HT-29 (cell line): ENCODE measurements at places on chromosomes 3 and 15. TPM values are rescaled to one million over a fixed set of nuclear protein-coding genes. Genes with fewer than 3 reads are reported as not detected.

- DNase-seq = no peak
Observed at GRCh38 chr3:132880986-132881385, 157.2 kb upstream of the TMEM108 start.

DNA sequence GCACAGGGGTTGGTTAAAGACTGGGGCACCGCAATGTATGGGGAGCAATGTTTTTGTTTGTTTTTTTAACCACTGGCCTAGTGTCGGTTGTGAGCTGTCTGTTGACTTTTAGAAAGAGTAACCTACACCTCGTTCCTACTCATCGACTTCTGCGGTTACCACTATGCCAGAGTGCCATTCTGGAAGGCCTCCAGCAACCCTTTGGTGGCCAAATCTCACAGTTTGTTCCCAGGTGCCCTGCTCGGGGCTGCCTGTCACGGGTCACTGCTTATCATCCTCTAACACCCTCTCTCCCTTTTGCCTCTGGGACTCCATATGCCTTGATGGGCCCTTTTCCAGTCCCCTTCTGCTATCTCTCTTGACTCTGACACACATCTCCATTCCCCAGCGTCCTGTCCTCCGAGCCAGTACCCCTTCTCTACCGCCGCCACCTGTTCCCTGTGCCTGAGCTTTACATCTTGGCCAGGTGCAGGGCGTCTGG is 290.4 kb upstream of the C2CD4B start:
- DNase-seq = no peak

DNA sequence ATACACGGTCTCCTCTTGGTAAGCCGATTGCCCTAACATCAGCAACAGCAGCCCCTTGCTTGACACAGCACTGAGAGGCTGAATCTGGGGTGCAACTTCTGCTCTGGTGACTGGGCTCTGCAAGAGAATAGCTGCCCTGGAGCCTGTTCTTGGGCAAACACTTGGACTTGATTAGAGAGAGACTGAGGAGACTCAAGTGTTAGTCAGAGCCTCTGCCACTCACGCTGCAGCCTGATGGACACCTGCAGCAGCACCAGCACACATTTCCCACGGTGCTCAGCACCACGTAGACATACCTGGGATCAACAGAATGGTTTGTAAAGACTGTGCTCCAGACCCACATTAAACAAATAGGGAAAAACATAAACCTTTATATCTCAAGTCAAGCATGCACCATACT is 35.8 kb upstream of the UMPS start:
- DNase-seq = no peak

DNA sequence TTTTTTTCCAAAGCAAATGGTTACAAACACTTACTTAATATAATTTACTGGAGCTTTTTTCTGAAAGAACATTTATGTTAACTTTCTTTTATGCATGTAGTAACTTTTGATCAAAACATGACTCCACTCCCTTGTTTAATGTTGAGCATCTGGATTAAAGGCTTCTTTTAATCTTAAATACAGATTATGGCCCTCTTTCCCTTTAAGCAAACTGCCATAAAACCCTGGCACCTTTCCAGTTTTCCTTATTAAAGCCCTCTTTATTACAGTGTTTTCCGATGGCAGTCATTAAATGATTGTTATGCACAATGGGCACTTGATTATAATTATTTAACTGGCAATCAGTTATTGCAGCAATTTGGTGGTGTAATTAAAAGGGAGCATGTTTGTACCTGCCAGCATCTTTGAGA is 167.0 kb downstream of the VGLL4 start:
- peak; percentile 57 for DNase-seq

DNA sequence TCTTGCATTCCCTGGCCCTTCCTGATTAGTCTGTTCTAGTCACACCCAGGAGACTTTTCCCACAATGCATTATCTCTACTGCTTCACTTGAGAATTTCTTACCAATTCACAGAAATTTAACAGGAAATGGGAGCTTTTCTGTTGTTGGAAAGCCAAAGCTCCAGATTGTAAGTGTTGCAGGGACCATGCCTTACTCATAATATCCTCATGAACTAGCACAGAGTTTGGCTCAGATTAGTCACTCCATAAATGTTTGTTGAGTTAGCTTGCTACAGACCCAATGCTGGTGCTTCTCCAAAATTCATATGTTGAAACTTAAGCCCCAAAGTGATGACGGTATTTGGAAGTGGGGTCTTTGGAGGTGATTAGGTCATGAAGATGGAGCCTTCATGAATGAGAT is 232.6 kb downstream of the GAP43 start:
- no peak for DNase-seq

- peak; percentile 23 for DNase-seq
Observed at GRCh38 chr15:62889734-62890505, 152.6 kb upstream of the TPM1 start.

DNA sequence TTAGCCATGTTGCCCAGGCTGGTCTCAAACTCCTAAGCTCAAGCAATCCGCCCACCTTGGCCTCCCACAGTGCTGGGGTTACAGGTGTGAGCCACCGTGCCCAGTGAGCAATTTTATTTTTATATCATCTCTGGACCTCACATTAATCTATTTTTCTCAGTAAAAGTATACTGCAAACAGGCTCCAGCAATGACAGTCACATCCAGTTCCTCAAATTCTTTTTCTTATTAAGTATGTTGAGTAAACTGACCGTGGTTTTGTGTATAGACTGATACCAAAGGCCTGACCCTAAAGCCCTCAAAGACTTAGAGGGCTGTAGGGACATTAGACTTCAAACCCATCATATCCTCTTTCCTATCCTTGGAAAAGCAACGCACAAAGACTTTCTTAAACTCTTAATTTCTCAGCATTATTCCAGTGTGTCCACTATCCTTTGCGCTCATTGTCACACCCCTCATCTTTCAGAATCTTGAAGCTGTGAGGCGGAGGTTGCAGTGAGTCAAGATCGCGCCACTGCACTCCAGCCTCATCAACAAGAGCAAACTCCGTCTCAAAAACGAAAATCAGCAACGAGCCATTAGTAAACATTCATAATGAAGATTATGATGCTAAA is 2.0 kb downstream of the NGLY1 start:
- no peak for DNase-seq

DNA sequence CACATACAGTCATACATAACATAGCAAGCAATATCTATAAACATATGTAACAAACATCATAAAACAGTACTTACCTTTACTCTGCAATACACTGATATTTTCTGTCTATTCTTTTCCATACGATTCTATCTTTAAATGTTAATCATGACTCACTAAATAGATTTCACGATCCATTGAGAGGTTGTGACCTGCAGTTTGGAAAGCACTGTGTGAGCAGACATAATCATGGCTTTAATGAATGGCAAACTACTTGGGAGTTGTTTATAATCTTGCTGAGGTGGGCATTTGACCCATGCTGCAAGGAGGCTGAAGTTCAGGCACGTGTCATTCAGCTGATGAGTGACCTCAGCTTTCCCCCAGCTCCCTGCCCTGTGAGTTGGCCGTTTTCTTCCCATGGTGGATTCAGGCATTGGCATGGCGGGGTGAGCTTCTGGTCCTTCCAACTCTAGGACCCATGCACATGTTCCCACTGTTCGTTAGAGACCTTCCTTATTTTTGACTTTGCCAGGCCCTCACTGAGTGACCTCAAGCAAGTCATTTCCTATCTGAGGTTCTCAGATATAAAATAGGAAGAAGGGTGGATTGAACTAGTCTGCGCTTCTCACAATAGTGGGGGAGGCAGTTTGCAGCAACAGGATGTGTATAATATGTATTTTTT is 41.7 kb downstream of the PAQR5 start:
- no peak for DNase-seq

GRCh38 chr3:57985176-57985983 is 22.8 kb upstream of the FLNB start:
- no peak for DNase-seq

CHST2 gene
- total RNA-seq = not detected in 2 replicates

LRRIQ4 gene
- total RNA-seq = not detected in 2 replicates
